Stomach (tissue), 19 donors: ENCODE measurements at places on chromosomes 5 and 9. TPM values are rescaled to one million over a fixed set of nuclear protein-coding genes. Genes with fewer than 3 reads are reported as not detected.

Gene UBAP2
- total RNA-seq: 37.1 TPM

Gene CD14
- 47.1 TPM for total RNA-seq

Gene SPINK7
- total RNA-seq: not detected

Gene ANKDD1B
- not detected for total RNA-seq

Gene GRM6
- total RNA-seq: not detected

GRCh38 chr5:120252839-120253238, 211.3 kb upstream of the PRR16 start:
- H3K27me3 ChIP-seq: no peaks in the 10 kb centered on the region
- no peak overlapping the region for H3K27ac ChIP-seq
- peak; percentile 16 for DNase-seq
- H3K36me3 ChIP-seq: no peaks in the 10 kb centered on the region

DNA sequence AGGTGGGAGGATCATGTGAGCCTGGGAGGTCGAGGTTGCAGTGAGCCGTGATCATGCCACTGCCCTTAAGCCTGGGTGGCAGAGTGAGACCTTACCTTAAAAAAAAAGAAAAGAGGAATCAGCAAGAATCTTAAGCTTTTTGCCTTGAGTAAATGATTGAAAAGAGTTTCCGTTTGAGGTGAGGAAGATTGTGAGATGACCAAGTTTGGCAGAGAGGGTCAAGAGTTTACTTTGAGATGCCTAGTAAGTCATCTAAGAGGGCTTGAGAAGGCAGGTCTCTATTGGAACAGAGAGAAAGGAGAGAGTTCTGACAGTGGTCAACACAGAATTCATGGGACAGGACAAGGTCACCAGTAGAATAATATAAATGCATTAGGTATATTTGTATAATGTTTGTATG, 572.1 kb downstream of the TLE4 start:
- H3K4me3 ChIP-seq: no peak overlapping the region
- no peaks in the 10 kb centered on the region for H3K27me3 ChIP-seq
- no peaks in the 10 kb centered on the region for H3K4me1 ChIP-seq
- no peaks in the 10 kb centered on the region for H3K36me3 ChIP-seq

DNA sequence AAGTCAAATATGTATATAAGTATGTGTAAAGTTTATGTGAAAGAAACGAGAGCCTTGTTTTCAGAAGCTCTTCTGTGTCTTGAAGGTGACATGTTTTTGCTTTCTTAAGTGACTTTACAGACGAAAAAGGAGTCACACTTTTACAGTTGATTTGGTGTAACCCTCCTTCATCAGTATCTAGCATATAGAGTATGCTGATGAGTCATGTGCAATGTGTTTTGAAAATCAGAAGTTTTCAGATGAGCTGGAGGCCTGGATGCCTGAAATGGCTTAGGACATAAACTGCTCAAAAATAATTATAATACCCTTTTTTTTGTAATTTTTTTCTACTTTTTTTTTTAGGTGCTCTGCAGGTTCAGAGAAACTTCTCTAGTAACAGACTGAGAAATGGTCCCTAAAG, 209.5 kb downstream of the CD180 start:
- peaks cover 3% of the 10 kb centered on the region for H3K4me1 ChIP-seq
- no peak overlapping the region for H3K4me3 ChIP-seq
- no peaks in the 10 kb centered on the region for H3K36me3 ChIP-seq
- DNase-seq: no peak

DNA sequence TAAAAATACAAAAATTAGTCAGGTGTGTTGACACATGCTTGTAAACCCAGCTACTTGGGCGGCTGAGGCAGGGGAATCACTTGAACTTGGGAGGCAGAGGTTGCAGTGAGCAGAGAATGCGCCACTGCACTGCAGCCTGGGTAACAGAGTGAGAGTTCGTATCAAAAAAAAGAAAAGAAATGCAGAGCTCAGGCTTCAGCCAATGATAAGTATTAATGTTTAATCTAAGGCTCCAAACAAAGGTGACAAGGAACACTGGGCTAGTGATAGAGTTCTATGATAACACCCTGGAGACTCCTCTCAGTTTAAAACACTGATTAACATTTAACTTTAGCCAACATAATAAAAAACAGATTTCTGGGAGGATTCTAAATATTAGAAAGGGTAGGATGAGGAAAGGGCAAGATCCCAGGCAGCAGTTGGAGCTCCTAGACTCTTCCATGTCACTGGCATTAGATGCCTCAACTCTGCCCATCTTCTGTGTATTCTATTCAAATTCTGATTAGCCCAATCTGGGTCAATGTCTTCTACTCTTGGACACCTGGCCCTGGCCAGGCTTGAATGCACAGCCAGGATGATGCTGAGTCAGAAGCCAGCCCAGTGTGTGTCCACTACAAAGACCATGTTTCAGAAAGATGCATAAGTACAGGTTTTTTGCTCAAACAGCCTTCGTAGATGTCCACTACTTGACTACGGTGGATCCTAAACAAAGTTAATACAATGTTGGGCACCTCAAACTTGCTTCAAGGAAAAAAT, 91.0 kb upstream of the FAM169A start:
- no peaks in the 10 kb centered on the region for H3K36me3 ChIP-seq
- DNase-seq: no peak
- peaks cover 36% of the 10 kb centered on the region for H3K4me1 ChIP-seq

DNA sequence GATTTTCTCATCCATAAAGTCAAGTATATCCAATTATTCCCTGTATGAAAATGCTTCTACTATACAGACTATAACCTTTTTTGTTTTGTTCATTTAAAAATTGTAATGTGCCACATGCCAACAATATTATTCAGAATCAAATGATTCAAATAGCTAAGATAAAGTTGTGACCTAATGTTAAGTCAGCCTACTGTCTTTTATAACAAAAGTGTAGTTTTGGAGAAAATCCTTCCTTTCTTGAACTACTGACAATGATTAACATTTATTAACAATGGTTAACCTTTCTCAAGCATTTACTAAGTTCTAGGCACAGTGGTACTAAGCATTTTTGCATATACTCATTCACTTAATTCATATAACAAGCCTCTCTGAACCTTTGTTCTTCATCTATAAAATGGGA, 25.0 kb downstream of the CSF2 start:
- H3K27ac ChIP-seq: no peak overlapping the region
- no peaks in the 10 kb centered on the region for H3K27me3 ChIP-seq
- H3K4me3 ChIP-seq: no peak overlapping the region
- H3K36me3 ChIP-seq: no peaks in the 10 kb centered on the region
- no peak for DNase-seq
